Stimulated activated CD4-positive, alpha-beta T cell treated with anti-CD3 and anti-CD28 coated beads, Interleukin-15, amount 100 ng/mL, for 48 hours (primary cell): ENCODE measurements at places on chromosomes 4 and X.

DNA sequence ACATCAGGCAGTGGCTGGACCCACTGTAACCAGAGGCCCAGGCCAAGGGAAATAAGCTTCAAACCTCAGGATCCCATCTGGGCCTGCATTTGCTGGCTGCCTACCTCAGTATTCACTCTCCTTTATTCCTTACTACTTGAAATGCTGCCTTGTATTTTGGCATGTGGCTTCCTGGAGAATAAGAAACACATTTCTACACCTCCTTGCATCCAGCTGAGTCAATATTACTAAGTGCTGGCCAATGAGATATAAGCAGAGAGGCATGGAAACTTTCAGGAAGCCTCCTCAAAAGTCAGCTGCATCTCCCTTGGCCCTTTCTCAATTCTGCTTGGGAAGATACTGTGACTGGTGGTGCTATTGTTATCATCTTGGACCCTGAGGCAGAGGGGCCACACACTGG, 59.8 kb upstream of the RELL1 start:
- DNase-seq: no peak

DNA sequence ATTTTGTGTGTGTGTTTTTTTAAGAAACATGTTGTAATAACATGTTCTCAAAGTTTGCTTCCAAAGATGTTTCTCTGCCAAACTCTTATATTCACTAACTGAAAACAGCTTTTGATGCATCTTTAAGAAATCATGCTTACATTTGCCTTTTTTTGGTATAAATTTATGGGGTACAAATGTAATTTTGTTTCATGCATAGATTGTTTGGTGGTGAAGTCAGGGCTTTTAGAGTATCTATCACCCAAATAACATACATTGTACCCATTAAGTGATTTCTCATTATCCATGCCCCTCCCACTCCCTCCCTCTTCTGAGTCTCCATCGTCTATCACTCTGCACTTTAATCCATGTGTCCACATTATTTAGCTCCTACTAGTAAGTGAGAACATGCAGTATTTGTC, 30.8 kb downstream of the SPINK2 start:
- no peak for DNase-seq

GRCh38 chr4:37936889-37937498, 23.2 kb upstream of the PTTG2 start:
- DNase-seq: no peak

GRCh38 chr4:53671757-53672156, 80.5 kb upstream of the LNX1 start:
- no peak for DNase-seq

GRCh38 chrX:134683351-134684005, 25.2 kb upstream of the PLAC1 start:
- DNase-seq: no peak

DNA sequence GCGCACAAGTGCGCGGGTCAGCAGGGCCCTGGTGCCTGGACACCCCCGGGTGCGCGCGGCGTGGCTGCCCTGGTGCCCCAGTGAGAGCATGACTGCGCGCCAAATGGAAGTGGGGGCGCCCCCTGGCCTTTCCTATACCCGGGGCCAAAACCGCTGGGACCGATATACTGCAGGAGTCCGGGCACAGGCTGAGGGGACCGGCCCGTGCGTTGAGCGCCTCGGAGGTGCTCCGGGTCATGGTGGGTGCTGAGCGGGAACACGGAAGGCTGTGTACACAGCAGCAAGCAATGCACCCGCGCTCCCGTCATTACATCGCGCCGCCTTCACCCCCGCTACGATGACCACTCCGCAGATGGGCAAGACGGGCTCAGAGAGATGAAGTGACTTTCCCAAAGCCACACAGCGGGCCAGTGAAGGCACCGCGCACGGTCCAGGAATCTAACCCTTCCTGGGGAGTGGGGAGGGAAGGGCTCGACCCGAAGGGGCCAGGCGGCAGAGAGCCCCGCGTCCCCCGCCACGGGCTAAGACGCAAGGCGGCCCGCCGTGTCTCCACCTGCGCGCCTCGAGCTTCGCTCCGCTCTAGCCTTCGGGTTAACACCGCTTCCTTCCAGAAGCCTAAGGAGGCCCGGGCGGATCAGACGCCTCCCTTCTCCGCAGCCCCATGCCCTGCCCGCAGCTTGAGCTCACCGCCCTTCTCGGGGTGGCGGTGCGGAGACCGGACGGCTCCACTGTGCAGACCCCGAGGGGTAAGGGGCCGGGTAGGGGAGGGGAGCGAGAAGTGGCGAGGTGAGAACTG, 11.3 kb downstream of the HMX1 start:
- DNase-seq: no peak

- no peak for DNase-seq
Measured at GRCh38 chr4:3760841-3761240, 5.3 kb upstream of the ADRA2C start.

DNA sequence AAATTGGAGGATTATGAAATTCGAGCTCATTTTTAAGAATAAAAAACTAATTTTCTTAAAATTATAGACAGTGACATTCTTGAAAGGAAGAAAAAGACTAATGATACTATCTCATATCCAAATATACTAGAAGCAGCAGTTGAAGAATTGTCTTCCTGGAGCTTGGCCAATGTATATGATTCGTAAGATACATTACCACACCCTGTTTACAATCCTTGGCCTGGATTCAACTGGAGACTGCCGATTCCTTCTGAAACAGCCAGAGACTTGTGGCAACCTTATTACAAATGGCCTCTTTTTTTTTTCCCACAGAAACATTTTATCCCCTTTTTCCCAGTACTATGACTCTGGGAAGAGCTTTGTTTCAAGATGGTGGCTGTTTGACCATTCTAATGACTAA, 571.2 kb upstream of the FAT1 start:
- DNase-seq: no peak

GRCh38 chr4:3418029-3418762, 23.6 kb upstream of the HGFAC start:
- no peak for DNase-seq

- no peak for DNase-seq
Measured at GRCh38 chr4:37762294-37762990, 64.0 kb upstream of the PGM2 start.

DNA sequence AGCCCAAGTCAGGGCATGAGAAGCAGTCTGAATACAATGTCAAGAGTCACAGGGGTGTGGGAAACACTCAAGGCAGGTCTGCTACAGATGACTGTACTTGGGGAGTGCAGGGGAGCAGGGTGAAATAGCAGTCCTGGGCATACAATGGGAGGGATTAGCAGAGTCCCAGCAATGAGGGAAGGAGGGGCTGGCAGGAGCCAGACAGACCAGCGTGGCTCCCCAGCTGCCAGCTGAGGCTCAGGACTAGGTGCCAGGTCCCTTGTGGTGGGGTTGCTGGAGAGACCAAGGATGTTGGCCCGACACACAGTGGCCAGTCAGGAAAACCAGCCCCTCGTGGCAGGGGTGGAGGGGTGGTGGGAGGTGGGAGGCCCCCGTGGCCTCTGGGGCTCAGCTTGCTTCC, 86.6 kb downstream of the RTL5 start:
- no peak for DNase-seq

GRCh38 chrX:133922390-133922771, 63.0 kb downstream of the GPC3 start:
- DNase-seq: no peak

DNA sequence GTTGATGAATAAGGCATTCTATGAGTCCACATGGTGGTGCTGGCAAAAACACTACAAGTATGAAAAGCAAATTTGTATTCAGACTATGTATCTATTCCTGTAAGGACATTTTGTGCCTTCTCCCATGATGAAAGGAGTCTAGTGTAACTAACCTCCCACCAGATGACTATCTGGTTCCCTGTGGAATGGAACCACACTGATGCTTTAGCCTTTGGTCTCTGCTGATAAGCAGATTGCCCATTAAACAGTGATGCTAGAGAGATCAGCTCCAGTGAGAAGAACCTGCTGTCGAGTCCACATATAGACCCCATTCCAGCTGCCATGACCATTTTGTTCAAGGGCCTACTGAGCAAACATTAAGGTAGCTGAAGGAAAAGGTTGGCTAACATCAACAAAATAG, 10.5 kb upstream of the THOC2 start:
- no peak for DNase-seq

DNA sequence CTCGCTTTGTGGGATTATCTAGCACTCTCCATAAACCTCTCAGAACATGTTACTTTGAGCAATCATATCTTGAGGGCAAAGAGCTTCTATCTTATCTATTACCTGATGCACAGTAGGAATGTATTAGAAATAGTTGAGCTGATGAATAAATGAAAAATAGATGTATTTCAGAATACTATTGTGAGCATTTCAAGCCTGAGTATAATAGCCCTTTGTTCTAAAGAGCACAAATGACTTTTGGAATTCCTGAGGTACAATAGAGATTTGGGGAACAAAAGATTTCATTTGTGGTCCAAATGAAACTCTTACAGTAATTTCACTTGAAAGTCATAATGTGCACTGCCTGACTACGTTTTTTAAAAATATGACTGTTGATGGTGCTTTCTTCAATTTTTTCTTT, 159.5 kb downstream of the UGT8 start:
- no peak for DNase-seq

- no peak for DNase-seq
Measured at GRCh38 chr4:70110917-70111316, 43.1 kb upstream of the PRR27 start.

- DNase-seq: no peak
Measured at GRCh38 chrX:132188175-132188574, 31.1 kb downstream of the RAP2C start.

- no peak for DNase-seq
Measured at GRCh38 chr4:76655566-76656479, 220.8 kb downstream of the SHROOM3 start.
